ENCODE measurements at places on chromosomes 7 and 10.

- DNase-seq: no peak
Measured at GRCh38 chr7:45626441-45627430, 52.6 kb downstream of the ADCY1 start.

- no peak for DNase-seq
Measured at GRCh38 chr10:43200538-43201390, 62.5 kb downstream of the CSGALNACT2 start.

DNA sequence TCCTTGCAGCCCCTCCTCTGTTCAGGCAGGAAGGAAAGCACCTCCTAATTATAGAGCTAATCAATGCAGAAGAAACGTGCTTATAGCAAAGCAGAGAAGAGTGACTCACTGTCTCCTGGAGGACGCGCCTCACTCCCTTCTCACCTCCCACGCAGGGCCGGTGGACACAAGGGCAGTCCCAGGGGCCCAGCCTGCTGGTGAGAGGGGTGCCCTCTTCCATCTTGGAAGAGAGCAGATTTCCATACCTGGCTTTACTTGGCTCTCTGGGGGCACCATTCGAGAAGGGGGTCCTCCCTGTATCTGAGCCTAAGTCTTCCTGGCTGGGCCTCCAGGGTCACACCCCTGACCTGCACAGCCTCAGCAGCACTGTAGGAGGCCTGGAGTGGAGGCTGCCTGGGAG is 55.8 kb downstream of the RASGEF1A start:
- no peak for DNase-seq

- DNase-seq: no peak
Measured at GRCh38 chr7:91080351-91080750, 183.9 kb upstream of the FZD1 start.

DNA sequence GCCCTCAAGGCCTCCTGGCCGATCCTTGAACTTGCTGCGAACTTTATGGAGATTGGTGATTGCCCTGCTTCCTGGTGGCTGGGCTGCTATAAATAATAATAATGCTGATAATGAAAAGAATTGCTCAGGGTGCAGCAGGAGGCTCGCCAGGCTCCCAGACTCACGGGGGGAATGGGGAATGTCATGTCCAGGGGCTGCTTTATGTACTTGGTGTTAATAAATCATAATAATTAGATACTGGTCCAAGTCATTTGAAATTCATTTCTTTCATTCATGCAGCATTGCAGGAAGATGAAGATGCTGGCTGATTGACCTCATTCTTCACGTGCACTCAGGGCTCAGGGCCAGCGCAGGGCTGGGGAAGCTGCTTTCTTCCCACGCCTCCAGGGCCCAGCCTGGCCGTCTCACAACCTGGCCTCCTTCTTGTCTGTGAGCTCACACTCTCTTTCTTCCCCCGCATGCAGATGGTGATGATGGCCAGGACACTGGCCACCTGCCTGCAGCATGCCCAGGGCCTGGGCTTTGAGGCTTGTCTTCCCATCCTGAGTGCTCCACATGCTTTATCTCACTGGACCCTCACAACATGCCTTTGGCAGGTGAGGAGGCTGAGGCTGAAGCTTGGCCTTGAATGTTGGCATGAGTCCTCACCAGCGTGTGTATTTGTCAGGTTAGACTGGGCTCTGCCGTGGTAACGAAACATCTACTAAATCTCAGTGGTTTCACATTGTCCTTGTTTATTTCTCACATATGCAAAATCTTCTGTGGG is 138.4 kb upstream of the TNS3 start:
- DNase-seq: no peak

GRCh38 chr10:5575144-5575481 is 50.4 kb downstream of the CALML3 start:
- DNase-seq: no peak
